ENCODE measurements at places on chromosomes 1 and 21. TPM values are rescaled to one million over a fixed set of nuclear protein-coding genes. Genes with fewer than 3 reads are reported as not detected.

The KIF14 gene
- total RNA-seq = 17.8 TPM

The SETSIP gene
- not detected for total RNA-seq

The FMO1 gene
- not detected for total RNA-seq

The SLC45A1 gene
- total RNA-seq = 11.3 TPM

The KRTAP19-1 gene
- total RNA-seq = not detected

The SPATA1 gene
- 5.0 TPM for total RNA-seq

The ALG14 gene
- total RNA-seq = 4.1 TPM

The TSPEAR gene
- not detected for total RNA-seq

The CFAP57 gene
- 0.69 TPM for total RNA-seq

The SLFNL1 gene
- total RNA-seq = 0.10 TPM

The HJV gene
- total RNA-seq = not detected

The KRTAP25-1 gene
- not detected for total RNA-seq

The F13B gene
- total RNA-seq = not detected

The GPBP1L1 gene
- total RNA-seq = 130 TPM

The F5 gene
- 0.08 TPM for total RNA-seq

The RCOR3 gene
- 40.4 TPM for total RNA-seq

The LRRIQ3 gene
- 0.85 TPM for total RNA-seq

The RBP7 gene
- total RNA-seq = 28.9 TPM

The LRRC53 gene
- total RNA-seq = not detected

The PLCH2 gene
- 41.2 TPM for total RNA-seq

The ADAMTS5 gene
- total RNA-seq = 0.05 TPM

The ATAD3A gene
- total RNA-seq = 57.5 TPM

The CENPF gene
- 156 TPM for total RNA-seq

The RHEX gene
- not detected for total RNA-seq

The LPAR3 gene
- 6.3 TPM for total RNA-seq

The RNF223 gene
- 0.08 TPM for total RNA-seq

The RGS4 gene
- total RNA-seq = 0.26 TPM

The SPRR4 gene
- not detected for total RNA-seq

The DNAJC28 gene
- total RNA-seq = 1.5 TPM

The TRAPPC10 gene
- 34.5 TPM for total RNA-seq

The AMY1A gene
- not detected for total RNA-seq

The SFN gene
- 188 TPM for total RNA-seq

The CLCNKA gene
- total RNA-seq = 0.57 TPM

The ANGPTL1 gene
- total RNA-seq = not detected

The HMCN1 gene
- 0.23 TPM for total RNA-seq

The CAPN8 gene
- total RNA-seq = 0.28 TPM

The KRTAP11-1 gene
- total RNA-seq = not detected

The DISP3 gene
- 1.1 TPM for total RNA-seq

The PLEKHG5 gene
- total RNA-seq = 6.8 TPM

The RAB3B gene
- 1.2 TPM for total RNA-seq

The MANEAL gene
- 29.7 TPM for total RNA-seq

The CD5L gene
- not detected for total RNA-seq

The FCRL5 gene
- total RNA-seq = not detected

The CASP9 gene
- total RNA-seq = 7.5 TPM
